Right ventricle myocardium superior (tissue), 1 donor: ENCODE measurements at places on chromosomes 3 and 15. TPM values are rescaled to one million over a fixed set of nuclear protein-coding genes. Genes with fewer than 3 reads are reported as not detected.

Gene GOLGA8S
- 0.16 TPM for total RNA-seq

Gene C2CD4B
- total RNA-seq: 1.5 TPM

Gene ZNF620
- total RNA-seq: 1.0 TPM

Gene MYEF2
- 7.1 TPM for total RNA-seq

Gene P2RY14
- total RNA-seq: 3.6 TPM

Gene PGBD4
- 1.3 TPM for total RNA-seq

Gene GOLGA6C
- not detected for total RNA-seq

Gene ZNF717
- 7.0 TPM for total RNA-seq

Gene TRIM42
- total RNA-seq: not detected

Gene GOLGA6L2
- not detected for total RNA-seq

Gene MAGI1
- total RNA-seq: 34.1 TPM

Gene CD86
- 3.7 TPM for total RNA-seq

Gene DAPK2
- 48.2 TPM for total RNA-seq

Gene KNG1
- total RNA-seq: 0.43 TPM

Gene ZBED2
- total RNA-seq: not detected

Gene SNUPN
- total RNA-seq: 16.9 TPM

Gene HIGD2B
- total RNA-seq: not detected

Gene STRIT1
- not detected for total RNA-seq

Gene ULK3
- 35.8 TPM for total RNA-seq

Gene TMEM212
- not detected for total RNA-seq

Gene GOLGA6B
- total RNA-seq: not detected

Gene FRMD4B
- total RNA-seq: 16.8 TPM

Gene FAM107A
- 95.2 TPM for total RNA-seq
